ENCODE measurements at places on chromosomes 2 and 18.

DNA sequence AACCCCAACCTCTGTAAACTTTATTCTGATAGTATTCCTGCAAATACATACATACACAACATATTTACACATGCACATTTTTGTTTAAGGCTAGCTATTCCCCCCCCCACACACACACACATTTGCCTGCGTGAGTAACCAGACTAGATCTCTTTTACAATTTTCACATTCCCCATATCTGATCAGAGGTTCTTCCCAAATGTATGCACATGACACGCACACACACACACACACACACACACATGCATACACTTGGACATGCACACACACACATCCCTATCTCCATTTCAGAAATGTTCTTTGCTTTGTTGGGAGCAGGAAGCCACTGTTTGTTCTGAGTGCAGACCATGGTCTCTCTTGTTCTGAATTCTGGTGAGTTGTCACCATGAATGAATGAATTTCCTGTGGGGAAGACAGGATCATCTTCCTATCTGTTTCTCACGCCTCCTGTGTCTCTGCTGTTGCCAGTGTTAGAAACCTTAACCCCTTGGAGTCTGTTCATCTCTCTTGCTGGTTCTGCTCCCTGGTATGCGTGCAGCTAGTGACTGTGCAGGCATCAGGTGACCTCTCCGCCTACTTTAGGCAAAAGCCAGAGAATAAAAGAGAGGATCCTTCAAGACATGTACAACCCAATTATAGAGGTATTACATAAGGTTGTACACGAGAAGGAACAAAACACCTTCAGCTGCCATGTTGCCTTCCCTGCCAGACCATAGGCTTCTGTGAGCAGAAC lies 251.0 kb upstream of the RAB12 start:
- no peak for DNase-seq

- DNase-seq = no peak
Observed at GRCh38 chr2:98809878-98810587, 79.1 kb upstream of the MGAT4A start.

DNA sequence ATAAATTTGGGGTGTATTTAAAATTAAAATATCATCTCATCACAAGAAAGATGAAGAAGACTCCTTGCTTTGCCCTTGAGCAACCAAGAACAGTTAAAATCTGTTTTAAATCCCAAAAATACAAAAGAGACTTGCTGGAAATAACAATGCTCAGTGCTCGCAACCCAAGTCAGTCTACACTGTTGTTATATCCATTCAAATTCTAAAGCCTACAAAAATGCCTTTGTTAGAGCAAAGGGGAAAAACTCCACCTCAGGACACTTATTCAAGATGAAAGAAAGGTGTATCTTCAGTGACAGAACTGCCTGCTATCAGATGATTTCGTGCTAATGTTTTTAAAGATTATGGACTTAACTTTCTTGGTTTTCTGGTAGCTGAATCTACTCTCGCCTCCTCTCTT lies 111.9 kb upstream of the TANK start:
- no peak for DNase-seq

DNA sequence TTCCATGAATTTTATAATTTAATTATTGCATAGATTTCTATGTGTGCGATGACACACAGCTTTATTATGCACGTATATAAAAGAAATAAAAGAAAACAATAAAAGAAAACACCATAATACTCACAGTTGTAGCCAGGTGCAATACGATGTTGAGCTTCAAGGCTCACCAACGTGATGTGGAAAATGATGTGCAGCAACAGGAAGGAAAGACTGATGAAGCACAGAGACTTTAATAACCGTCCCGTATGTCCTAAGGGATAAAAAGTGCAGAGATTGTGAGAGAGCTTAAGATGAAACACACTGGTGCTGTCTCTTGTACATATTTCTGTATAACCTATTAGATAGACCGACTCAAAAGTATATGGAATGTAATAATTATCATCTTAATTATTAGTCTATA lies 170.0 kb downstream of the PIEZO2 start:
- DNase-seq = no peak

DNA sequence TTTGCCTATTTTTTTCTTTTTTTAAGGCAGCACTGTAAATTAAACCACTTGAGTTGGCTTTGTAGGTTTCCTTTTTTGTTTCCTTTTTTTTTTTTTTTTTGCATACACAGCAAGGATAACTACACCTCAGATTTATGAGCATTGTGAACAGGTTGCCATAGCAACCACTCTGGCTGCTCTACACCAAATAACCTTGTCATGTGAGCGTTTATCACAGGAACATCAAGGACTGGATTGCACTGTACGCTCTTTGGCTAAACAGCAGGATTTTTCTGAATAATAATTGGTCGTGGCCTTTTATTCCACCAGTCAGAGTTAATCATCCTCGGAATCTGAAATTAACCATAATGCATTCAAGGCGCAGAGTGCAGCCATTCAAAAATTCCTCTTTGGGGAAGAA lies 199.1 kb upstream of the SLC14A2 start:
- DNase-seq = no peak

- no peak for DNase-seq
Observed at GRCh38 chr2:223599640-223600380, 2.4 kb downstream of the SCG2 start.

DNA sequence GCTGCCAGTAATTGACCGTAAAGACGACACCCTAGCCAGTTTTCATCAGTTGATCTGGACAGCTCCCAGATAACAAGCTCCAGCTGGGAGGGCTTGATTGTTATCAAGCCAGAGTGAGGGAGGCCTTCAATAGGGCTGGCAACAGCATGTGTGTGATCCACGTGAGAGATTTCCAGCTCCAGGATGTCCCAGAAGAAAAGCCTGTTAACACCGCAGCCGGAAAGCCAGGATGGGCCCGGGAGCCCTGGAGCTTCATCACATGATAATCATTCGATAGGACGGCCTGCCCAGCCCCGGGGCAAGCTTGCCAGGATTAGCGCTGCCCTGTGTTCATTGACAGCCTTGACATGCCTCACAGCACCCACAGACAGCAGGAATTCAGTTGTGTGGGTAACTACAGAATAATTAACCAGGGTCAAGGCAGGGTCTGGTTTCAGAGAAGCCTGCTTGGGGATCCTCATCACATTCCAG lies 182.5 kb downstream of the C1D start:
- DNase-seq = no peak

DNA sequence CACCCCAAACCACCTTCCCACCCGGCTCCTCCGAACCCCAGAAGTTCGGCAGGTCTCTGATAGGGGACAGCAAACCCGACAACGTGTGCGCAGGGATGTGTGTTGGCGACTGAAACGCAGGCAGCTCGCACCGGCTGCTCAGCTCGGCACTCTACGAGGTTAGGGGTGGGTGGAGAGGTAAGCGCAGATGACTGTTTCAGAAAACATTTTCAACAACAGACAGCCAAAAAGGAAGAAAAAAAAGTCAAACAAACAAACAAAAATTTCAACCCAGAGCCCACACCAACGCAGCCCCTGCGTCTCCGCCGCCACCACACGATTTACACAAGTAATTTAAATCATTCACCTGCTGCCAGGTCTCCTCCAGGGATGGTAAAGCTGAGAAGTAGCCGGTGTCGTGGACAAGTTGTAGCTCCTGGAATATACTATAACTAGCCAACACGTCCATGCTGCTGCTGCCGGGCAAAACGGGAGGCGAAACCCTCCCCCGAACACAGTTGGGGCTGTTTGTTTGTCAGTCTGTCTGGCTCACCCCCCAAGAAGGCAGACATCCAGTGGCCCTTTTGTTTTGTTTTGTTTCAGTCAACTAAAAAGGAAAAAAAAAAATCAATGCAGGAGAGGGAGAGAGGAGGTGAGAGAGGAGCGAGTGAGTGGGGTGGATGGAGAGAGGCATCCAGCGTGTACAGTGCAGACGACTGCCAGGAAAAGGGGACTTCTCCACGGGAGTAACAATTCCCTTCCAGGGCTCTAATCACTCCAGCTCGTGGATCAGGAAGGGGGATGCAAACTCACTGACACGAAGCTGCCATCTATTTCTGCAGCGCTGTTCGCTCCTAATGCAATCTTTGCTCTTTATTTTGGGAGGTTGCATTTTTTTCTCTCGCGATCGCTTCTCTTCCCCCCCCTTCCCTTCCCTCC lies at the start of gene KLF7:
Gene KLF7 (minus strand): TSS at position 828 of the 918 bp plus-strand sequence. CDS start 380 bp downstream, at position 448.
- no peak for DNase-seq

DNA sequence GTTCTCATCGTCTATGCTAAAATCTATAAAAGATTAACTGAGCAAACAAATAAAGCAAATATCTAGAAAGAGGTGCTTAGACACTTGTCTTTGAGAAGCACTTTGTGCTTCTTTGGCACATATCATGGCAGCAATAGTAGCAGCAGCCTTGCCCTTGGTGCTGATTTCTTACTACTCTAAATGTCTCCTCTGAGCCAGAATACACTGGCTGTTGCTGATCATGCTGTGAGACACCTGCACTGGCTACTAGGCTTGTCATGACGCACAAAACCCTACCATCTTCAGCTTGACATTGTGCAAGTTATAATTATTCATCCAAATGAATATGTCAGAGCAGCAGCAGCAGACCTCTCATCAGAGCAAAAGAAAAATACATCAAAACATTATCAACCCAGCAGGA lies 46.7 kb downstream of the FANCL start:
- no peak for DNase-seq

DNA sequence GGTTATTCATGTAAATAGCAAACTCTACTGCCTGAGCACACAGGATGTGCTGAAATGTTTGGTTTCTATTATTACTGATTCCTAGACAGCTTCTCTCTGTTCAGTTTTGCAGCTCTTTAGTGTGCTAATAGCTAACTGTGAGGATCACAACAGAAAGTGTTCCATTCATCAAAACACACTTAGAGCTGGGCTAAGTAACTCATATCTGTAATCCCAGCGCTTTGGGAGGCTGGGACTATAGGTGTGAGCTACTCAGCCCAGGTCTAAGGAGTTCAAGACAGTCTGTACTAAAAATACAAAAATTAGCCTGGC lies 63.2 kb downstream of the MOGAT1 start:
- DNase-seq = no peak

DNA sequence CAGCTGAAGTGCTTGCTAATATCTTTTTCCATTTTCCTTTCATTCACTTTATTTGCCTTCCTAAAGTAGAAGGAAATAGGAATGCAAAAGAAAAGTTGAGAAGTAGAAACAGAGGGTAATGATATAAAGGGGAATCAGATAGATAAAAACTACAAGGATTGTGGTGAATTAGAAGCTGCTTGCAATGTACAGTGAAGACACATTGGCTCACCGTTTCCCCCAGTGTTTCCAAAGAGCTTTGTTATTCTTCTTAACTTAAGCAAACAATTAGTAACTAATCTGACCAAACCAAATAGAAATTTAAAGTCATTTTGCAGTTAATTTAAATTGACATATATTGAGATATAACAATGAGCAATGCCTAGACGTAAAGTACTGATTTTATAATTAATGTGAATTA lies 63.4 kb downstream of the RELCH start:
- DNase-seq = no peak

DNA sequence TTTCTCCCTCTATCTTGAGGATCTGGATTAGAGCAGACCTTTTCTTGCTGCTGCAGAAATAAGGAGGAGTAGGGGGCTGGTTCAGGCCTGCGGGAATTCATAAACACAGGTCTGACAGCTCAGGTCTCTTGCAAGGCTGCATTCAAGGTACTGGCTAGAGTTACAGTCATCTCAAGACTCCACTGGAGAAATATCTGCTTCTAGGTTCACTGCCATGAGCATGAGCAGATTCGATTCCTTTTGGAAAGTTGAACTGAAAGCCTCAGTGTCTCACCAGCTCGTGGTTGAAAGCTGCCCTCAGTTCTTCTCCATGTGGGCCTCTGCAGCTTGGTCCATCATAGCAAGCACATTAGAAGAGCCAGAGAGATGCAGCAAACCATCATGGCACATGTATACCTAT lies 124.4 kb upstream of the SETBP1 start:
- DNase-seq = no peak

GRCh38 chr2:167504695-167505094 lies 616.4 kb downstream of the XIRP2 start:
- no peak for DNase-seq

DNA sequence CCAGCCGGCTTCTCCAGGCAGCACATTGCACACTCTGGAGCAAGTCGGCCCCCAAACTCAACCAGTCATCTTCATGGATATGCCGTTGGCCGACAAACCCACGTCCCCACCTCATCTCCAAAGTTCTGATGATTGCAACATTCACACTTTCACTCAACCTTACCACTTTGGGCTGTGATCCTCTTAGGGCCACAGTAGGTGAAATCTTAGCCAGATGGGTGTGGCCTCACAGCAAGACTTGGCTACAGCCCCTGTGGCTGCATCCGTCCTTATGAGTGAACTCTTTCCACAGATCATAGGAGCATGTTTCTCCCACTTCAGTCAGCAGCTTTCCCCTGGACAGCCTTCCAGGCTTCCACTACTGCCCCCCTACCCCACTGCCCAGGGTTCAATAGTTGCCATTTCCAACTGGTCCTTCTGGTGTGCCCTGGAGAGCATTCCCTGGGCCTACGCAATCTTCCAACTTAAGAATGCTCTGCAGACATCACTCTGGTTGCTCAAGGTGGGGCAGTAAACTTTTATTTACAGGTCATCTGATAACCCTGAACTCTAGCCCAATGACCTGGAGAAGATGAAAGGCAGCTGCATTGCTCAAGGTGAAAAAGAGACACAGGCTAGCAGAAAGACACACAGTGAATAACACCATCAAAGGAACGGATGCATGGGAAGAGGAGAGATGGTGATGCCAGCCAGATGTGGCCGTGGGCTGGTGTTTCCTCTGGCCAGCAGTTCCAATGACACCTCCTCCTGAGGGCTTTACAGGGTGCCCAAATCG lies 34.5 kb downstream of the ARL4C start:
- no peak for DNase-seq

DNA sequence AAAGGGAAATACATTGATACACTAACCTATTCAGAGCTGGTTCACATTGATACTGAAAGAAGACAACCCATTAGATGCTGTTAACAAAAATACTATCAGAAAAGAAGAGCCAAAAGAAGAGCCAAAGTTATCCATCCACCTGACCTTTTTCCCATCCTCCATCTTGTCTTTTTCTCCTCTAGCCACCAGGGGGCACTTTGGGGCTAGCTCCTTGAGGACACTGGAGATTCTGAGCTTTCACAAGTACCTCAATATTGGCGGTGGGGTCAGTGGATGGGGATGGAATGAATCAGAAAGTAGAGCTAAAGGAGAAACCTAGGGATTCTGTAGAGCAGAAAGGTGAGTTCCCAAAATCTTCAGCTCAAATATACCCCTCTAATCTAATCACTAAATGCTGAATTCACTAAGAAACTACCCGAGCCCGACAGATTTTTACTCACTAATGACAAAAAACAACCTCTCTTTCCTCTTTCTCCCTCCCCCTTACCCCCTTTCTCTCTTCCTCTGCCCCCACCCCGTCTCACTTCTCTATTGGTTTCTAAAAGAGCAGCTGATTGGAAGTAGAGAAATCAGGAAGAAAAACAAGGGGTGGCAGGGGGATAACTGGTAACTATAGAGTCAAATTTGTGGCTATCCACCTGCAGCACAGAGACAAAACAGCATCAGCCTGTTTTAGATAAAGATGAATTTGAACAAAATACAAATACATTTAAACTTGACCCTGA lies 203.3 kb downstream of the TCF4 start:
- DNase-seq = no peak

DNA sequence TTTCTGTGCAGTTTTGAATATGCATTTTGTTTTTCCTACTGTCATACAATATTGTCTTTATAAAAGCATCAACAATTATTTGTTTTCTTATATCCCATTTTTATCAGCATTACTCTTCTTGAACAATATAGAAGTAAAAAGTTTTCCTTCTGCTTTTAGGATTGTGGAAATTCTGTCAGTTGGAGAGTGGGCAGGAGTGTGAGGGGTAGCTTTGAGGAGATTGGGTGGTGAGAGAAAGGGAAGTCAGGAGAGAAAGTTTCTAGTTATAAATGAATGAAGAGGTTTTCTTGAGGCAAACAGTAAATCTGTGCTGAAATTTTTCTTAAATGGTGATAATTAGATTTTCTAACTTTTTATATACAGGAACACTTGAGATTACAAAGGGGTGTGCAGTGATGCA lies 151.7 kb upstream of the NOSTRIN start:
- DNase-seq = no peak

All from HCT116 (cell line).